ENCODE measurements at places on chromosomes 5 and 9. TPM values are rescaled to one million over a fixed set of nuclear protein-coding genes. Genes with fewer than 3 reads are reported as not detected.
A peak's percentile ranks its signal among the peaks of the same experiment; 100 is the strongest.

GRCh38 chr9:116099821-116100220 lies 53.8 kb upstream of the PAPPA start:
- peak; percentile 22 for DNase-seq

DNA sequence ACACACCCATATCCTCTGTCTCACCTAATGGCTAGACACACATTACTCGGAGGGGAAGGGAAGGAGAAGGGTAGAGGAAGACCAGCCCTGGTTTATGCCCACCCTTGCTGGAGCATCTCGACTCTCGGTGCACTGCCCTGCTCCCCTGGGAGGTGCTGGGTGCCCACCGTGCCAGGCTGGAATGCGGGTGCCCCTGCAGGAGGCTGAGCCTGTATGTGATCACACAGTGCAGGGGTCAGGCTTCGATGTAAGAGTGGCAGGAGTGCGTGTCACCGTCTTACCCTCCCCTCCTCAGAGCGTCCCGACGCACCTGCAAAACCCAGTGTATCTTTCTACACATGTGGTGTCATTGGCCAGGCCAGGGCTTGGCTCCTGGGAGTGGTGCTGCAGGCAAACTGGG lies 7.3 kb upstream of the ACOT12 start:
- DNase-seq: no peak

The PCDH1 gene
- 5.4 TPM for total RNA-seq

DNA sequence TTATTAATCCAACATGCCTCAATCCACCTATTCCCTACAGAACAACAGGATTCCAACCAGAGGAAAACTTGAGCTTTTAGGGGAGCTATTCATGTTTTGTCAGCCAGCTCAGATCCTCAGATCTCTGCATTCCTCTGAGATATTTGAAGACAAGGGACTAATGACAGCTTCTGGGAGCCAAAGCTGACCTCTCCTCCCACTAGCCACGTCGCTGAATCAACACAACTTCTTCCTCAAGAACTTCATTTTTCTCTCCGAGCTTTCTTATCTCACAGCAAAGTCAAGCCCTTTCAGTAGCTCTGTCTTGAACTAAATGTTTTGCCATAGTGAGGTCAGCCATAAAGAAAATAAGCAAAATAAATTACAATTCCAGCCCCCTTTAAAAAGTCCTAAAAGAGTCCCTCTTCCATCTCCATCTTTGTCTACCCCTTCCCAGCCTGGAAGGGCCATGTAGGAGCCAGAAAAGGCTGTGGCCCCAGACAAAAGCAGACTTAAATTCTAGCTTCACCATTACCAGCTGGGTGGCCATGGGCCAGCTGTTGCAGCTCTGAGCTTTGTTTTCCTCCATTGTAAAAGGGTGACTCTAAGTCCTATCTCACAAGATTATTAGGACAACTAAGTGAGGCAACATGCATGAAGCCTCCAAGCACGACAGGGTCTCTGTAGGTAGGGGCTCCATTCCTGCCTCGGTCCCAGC lies 65.0 kb downstream of the HSD17B3 start:
- DNase-seq: no peak

Data from M059J (cell line).